ENCODE measurements at places on chromosomes 16 and 17.

DNA sequence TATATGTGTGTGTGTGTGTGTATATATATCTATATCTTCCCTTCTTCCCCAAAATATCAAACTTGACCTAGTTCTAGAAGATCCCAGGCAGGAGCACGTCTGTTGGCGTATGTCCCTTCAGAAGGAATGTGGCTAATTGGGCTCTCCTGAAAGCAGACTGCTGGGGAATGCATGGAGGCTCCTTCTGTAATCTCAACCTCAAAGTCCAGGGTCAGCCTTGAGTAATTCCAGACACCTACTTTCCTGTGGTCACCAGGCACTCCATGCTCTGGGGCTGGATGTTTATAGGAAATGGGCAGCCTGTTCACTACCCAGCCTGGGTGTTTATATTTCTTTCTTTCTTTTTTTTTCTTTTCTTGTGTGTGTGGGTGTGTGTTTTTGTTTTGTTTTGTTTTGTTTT is 13.4 kb downstream of the BCO1 start:
- DNase-seq: no peak

GRCh38 chr17:48054238-48055185 is 6.4 kb downstream of the NFE2L1 start:
- DNase-seq: no peak

- DNase-seq: no peak
Observed at GRCh38 chr17:17349724-17350106, 46.5 kb downstream of the NT5M start.

GRCh38 chr16:68737046-68737729 is at the start of gene CDH1:
Gene CDH1, plus strand, starts transcription at chr16:68737292. Its CDS starts 124 bp downstream, at chr16:68737416.
- DNase-seq: no peak

- no peak for DNase-seq
Observed at GRCh38 chr17:73706858-73707257, 62.6 kb upstream of the SDK2 start.

DNA sequence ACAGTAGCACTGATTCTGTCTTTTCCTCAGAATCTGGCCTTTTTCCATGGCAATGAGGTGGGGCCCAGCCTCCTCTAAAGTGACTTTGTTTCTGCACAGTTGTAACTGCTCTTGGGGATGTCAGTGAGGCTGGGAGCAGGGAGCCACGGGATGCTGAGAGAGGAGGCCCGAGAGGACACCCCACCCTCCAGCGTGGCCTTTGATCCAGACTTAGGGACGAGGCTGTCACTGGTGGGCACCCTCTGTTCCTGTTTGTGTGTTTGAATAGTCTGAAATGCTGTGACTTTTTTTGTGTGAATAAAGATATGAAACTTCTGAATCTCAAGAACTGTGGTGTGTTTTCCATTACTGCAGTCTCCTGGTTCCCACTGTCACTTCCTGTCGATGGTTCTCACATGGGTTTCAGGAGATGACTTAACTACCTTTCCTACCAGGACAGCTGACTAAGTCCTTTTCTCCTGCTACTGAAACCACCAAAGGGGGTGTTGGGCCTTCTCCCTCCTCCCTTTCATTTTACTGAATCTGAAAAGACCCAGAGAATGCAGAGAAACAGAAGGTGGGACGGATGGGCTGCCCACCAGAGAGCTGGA is 18.6 kb downstream of the KCTD2 start:
- no peak for DNase-seq

GRCh38 chr16:57235128-57236021 is 9.7 kb upstream of the ARL2BP start:
- DNase-seq: no peak

DNA sequence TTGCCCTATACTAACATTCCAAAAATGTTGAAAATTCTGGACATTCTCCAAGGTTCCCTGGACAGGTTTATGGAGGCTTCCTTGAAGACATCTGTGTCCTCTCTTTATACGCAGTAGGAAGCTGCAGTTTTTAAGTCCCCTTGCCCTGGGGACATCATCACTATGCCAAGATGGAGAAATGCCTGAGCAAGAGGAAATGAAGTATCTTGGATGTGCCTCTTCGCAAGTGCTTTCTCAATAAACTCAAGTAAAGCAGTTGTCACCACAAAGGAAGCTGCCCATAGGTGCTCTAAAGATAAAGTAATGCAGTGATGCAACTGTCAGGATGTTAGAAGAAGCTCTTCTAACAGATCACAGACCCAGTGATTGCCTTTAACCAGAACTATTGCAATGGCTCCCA is 71.0 kb downstream of the CDYL2 start:
- no peak for DNase-seq

- DNase-seq: peak; percentile 59
Observed at GRCh38 chr16:90008708-90009145, 10.5 kb downstream of the DBNDD1 start.

DNA sequence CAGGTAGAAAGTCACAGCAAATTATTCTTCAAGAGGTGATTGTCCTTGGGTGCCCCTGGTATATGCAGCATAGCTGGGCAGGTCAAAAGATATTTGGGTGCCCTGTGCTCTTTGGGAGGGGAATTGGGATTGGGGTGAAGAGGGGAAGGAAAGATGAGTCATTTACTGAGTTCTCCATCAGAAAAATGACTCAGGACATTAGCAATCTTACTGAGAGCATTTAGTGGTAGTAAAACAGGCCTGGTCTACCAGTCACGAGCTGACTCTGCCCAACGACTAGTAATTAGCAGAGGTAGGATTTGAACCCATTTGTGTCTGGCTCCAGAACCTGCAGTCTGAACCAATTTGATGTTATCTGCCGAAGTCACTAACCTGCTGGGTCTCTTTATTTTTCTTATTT is 6.0 kb upstream of the GRIN2A start:
- DNase-seq: no peak

- no peak for DNase-seq
Observed at GRCh38 chr16:31472709-31473203, 804 bp downstream of the TGFB1I1 start.

- DNase-seq: no peak
Observed at GRCh38 chr16:81318711-81319110, 3.9 kb downstream of the GAN start.

DNA sequence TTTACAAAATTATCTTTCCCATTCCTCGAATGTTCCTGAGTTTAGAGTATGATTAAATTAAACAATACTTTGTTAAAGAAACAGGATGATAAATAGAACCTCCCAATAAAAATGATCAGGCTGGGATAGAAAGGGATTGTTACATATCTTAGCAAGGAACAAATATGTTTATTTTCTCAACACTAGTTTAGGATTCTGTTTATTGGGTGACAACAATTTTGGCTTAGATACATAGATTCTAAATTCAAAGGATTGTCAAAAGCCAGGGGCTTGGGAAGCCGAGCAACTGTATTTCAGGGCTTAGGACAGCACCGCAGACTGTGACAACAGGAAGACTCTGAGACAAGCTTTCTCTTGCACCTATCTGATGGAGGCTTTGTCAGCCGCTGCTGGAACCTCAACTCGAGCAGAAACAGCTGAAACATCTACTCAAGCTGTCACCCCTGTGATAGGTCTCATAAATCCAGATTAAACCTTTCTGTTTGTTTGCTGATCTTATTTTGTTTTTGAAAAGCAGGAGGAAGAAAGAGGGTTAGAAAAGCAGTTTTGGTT is 562.8 kb upstream of the ZFHX3 start:
- DNase-seq: no peak

DNA sequence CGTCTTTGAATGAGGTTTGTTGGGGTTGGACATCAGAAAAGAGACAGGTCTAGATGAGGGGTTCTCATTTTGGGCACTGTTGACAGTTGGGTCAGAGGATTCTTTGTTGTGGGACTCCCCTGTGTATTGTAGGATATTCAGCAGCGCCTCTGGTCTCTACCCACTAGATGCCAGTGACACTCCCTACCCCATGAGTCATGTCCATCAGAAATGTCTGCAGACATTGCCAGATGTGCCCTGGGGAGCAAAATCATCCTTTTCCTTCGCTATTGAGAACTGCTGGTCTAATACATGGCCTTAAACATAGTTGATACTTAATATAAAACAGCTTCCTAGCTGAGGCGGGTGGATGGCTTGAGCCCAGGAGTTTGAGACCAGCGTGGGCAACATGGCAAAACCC is 3.1 kb downstream of the ABAT start:
- no peak for DNase-seq

All from activated T-cell treated with anti-CD3 and anti-CD28 coated beads for 4 hours (primary cell).